GM12864 (cell line): ENCODE measurements at places on chromosomes 11 and 22.

GRCh38 chr11:6371825-6372224, 18.4 kb upstream of the SMPD1 start:
- DNase-seq, result no peak

DNA sequence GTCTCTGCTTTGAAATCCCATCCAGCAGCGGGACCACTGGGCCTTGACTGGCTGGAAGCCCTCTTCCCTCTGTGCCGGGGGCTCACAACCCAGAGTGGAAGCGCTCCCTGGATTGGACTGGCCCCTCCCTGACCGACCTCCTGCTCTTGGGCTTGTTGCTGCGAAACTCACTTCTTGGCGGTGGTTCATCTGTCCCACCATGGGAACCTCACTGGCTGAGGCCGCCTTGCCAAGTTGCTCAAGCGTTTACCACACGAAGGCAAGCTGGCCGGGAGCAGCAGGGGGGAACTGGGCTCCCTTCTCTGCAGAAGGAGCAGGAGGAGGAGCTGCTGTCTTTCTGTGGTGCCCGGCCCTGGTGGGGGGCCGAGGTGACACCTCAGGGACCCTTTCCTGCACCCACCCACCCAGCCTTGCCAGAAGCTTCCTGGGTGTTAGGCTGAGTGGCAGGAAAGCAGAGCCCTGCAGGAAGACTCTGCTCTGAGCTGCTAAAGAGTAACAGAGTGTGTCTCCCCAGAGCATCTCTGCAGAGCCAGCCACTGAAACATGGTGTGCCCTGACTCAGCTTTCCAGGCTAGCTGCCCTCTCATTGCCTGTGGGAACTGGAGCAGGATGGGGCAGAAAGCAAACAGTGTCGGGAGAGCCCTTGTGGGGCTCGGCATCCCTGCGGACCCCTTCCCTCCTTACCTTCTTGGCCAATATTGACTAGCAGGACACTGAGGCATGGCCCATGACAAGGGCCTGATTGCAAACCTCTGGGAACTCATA, 88.5 kb upstream of the ALX4 start:
- DNase-seq, result no peak

- no peak for DNase-seq
Measured at GRCh38 chr11:69010361-69010891, 2.6 kb downstream of the MRGPRF start.

DNA sequence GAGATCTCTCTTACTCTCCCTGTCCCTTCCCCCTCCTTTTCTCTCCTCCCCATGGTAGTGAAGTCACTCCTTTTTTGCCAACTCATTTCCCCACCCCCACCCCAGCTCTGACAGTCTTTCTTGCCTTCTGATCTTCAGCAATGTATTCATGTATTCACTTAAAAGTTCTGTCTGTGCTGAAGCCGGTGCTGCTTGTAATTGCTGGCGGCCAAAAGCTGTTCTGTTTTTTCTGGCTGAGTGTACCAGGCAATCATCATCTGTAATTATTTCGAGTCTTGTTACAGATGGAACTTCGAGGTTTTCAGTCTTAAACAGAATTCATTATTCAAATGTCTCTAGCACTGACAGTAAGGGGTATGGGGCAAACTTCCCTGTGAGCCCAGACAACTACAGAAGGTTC, 99.5 kb downstream of the SPATA19 start:
- no peak for DNase-seq

DNA sequence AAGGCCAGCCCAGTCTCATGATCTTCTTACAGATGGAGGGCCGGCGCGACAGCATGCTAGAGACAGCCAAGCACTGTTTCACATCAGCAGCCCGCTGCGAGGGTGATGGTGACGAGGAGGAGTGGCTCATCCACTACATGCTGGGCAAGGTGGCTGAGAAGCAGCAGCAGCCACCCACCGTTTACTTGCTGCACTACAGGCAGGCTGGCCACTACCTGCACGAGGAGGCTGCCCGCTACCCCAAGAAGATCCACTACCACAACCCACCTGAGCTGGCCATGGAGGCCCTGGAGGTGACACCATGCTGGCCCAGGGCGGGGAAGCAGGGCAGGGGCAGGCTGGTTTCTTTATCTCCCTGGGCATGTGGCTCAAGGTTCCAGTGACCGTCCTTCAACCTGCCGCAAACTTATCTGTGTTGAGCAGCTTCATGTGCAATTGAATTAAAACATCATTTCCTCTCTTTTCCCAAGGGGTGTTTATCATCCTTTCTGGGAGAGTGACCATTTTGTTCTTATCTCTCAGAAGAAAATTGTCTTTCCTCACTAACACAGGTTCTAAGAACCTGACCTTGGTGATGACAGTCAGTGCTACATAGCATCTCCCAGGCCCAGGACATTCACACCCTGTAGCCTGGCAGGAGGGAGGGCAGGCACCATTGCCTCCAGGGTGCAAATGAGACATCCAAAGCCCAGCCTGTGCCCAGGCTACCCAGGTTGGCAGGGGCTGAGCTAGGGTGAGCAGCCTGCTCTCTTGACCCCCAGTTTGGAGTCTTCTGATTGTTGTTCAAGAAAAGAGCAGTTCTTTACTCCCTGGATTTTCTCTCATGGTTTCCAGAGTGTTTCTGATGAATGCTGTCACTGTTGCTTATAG, 80.7 kb downstream of the CABIN1 start:
- no peak for DNase-seq
